ENCODE measurements at places on chromosomes 4 and X.

- no peak for DNase-seq
Observed at GRCh38 chr4:161604516-161605300, 559.1 kb downstream of the FSTL5 start.

DNA sequence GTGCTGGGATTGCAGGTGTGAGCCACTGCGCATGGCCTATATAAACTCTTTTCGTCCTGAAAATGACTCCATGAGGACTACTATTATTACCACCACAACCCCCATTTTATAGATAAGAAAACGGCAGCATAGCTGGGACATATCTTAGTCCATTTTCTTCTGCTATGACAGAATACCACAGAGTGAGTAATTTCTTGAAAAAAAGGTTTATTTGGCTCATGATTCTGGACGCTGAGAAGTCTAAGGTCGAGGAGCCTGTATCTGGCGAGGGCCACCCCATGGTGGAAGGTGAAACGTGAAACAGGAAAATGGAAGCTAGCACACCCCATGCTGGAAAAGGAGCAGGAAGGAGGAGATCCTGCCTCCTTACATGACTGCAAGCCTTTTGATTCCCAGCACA lies 68.9 kb downstream of the SMIM20 start:
- DNase-seq = no peak

GRCh38 chr4:186248643-186249042 lies 17.3 kb upstream of the F11 start:
- no peak for DNase-seq

- no peak for DNase-seq
Observed at GRCh38 chr4:18578307-18578706, 556.8 kb upstream of the LCORL start.

- DNase-seq = no peak
Observed at GRCh38 chr4:97892592-97893266, 250.5 kb downstream of the STPG2 start.

DNA sequence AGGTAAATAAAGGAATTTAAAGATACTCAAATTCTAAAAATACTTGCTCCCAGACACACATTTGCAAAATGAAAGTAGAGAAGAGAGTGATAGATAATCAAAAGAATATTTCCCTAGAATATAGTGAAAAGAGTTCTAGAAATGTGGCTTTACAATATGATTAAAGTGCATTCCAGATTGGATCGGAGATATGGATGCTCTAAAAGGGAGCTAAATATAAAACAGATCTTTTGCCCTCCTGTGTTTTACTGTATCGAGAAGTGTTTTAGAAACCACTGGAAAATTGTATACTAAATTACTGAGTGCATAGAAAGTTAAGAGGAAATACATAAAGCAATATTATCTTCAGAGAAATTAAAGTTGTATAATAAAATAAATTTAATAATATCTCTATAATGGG lies 1392.0 kb downstream of the TECRL start:
- DNase-seq = no peak

DNA sequence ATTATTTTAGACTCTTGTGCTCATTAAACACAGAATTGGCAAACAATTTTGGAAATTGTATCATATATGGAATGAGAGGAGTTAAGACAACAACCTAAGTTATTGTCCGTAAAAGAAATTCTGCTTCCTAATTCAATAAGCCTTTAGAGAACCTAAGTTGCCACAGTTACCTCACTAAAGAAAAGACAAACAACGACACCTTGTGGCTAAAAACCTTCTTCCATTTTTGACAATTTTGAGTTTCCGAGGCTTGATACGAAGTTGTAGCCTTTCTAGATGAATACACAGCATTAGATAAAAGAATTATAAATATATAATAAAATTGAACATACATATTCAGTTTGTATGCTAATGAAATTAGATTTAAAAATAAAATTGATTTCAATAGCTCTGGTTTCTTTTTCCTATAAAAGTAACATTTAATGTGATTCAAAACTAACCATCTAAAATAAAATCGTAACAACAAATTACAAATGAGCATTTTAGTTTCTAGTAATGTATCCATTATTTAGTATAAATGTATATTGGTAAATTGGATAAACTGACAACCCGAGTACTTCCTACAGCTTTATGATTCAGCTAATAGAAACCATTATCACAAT lies 275.1 kb downstream of the GPM6A start:
- DNase-seq = no peak

GRCh38 chrX:87687703-87688102 lies 170.1 kb downstream of the KLHL4 start:
- DNase-seq = no peak

DNA sequence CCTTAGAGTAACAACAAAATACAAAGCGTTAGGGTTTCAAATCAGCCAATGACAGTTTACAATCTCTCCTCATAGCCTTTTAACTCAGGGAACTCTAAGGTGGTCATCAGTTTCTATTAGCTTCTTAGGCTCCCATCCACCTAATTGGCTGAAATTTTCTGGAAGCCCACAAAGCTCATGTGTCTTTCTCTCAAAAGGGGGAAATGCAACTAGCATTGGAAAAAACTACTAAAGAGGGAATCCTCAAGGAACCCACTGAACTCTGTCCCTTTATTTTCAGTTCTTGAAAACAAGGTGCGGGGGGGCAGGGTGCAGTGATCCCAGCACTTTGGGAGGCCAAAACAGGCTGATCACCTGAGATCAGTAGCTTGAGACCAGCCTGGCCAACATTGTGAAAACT lies 56.4 kb downstream of the PDGFC start:
- DNase-seq = no peak

DNA sequence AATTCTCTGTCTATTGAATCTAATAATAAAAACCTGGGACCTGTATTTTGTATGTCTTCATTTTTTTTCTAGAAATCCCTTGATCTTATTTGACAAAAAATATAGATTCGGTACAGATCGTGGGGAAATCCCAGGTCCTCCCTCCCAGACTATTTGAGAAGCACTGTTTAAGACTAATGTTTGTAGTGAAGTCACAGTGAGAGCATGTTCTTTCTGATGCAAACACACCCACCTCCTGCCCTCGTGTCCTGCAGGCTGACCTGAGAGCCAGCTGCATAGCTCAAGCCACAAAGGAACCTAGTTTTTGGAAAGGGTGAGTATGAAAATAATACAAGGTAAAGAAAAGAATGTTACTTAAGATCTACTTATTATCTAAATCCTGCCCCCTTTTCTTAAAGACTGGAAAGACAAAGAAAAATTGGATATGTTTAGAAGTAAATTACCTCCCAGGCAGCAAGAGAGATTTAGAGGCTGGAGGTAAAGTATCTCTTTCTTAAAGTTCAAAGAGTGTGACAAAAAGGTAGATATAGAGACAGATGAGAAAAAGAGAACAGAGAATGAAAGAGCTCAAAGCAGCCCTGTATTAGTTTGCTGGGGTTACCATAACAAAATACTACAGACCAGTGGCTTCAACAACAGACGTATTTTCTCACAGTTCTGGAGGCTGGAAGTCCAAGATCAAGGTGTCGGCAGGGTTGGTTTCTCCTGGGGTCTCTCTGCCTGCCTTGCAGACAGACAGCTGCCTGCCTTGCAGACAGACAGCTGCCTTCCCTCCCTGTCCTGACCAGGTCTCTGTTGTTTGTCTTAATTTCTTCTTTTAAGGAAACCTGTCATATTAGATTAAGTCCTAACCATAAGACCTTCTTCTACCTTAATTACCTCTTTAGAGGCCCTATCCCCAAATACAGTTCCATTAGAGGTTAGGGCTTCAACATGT lies 20.4 kb upstream of the DCTD start:
- no peak for DNase-seq

DNA sequence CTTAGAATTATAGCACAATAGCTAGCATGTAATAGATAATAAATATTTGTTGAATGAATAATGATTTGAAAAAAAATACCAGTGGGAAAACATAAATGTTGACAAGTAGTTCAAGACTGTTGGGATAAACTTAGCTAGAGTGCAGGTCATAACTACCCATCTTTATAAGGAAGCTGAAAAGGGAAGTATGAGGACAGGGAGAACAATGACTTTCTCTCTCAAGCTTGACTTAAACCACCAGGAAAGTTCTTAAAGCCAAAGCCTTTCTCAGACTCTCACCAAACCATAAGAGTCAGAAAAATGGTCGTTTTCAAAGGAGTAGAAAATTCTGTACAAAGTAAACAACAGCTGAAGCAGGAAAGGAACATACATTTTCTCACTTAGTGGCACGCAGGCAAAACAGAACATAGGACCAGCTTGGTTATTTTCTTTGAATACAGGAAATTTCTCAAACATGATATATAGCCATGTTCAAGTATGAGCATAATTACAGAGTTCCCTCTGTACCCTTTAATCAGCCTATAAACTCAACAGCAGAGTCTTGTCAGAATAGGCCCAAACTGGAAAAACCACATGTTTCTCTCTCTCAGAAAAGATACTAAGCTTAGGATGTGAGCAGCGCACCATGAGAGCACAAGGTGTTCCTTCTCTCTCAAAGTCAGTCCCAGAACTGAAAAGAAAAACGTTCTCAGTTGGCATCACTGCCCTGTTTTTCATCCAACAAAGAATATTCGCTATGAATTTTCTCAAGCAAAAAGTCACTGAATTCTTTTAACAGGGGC lies 28.7 kb downstream of the MAPK10 start:
- no peak for DNase-seq

GRCh38 chr4:120761070-120761469 lies 161.5 kb downstream of the PRDM5 start:
- DNase-seq = no peak

DNA sequence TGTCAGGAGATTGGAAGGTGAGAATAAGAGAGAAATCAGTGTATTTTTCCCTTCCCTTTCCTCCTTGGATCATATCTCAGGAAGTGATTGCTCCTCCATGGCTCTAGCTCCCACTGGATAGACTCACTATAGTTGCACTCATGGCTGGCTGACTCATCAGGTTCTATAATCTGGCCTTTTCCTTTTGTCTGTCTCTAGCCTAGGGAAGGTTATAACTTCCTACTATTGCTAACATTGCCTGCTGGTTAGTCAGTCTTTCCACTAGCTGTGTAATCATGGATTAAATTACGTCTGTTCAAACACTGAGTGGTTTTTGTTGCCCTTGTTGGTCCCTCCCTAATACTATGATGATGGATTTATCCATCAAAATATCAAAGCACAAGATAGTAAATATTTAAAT lies 195.5 kb upstream of the VEGFC start:
- DNase-seq = no peak

DNA sequence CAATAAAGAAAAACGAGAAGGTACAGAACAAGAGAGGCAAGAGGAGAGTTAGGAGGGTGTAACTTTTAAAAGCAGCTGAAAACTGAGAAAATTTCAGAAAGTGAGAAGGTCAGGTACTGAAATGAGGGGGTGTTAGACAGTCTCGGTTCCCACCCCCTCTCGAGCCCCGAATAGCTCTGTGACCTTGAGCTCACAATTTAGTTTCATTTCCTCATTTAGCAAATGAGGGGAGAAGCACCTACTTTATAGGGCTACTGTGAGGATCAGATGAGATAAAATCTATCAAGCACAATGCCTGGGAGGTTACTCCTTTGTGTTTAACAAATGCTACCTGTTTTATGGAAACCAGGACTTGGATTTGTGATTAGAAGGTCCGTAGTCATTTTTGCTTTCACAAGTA lies 4.9 kb downstream of the UGT8 start:
- no peak for DNase-seq

GRCh38 chrX:29841750-29842149 lies 373.6 kb upstream of the MAGEB2 start:
- DNase-seq = no peak

- DNase-seq = no peak
Observed at GRCh38 chr4:20612313-20612712, 87.9 kb upstream of the PACRGL start.

DNA sequence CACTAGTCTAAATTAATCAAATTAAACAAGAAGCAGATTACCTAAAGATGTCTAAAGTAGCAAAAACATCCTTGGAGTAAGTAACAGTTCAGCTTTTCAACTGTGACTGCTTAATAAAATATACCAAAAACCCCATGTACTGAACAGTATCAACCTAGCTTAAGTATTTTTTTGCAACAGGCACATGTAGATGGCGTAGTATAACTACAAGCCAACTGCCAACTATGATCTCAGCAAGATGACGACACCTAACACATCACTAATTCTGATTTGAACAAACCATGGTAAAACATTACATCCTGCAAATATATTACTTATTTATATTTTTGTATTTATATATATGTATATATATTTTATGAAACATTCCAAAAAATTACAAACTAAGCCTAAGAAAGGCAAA lies 24.5 kb downstream of the DHX15 start:
- DNase-seq = no peak

DNA sequence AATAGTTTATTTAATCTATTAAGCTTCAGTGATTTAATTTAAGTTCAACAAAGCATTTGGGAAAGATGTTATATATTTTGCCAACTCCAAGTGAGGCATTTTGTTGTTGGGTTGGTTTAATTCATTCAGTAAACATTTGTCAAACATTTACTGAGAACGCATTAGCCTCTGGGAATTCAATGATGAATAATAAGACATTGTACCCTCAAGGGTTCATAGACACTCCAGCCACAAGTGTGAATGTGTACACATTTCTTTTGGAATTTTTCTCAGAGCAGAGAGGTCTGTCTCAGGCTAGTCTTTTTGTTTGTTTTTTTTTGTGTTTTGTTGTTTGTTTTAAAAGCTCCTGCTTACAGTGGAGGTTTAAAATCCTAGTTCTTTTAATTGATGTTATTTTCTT lies 203.9 kb downstream of the SOWAHB start:
- no peak for DNase-seq

DNA sequence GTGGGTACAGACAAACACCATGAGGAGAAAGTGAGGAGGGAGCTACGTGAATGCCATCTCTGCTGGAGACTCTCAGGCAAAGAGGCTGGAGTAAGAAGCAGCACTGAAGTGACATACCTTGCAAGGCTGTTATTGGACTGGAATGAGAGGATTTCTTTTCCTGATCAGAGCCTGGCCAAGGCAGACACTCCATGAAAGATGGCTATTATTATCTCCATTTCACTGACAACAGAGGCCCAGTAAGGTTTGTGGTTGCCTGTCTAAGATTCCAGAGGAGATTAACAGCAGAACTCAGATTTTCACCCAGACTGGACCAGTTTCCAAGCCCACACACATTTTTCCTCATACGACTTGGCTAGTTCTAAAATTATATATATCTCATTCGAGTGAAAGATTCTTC lies 162.0 kb upstream of the EOLA2 start:
- DNase-seq = no peak

- no peak for DNase-seq
Observed at GRCh38 chr4:111453216-111453615, 692.0 kb upstream of the FAM241A start.

DNA sequence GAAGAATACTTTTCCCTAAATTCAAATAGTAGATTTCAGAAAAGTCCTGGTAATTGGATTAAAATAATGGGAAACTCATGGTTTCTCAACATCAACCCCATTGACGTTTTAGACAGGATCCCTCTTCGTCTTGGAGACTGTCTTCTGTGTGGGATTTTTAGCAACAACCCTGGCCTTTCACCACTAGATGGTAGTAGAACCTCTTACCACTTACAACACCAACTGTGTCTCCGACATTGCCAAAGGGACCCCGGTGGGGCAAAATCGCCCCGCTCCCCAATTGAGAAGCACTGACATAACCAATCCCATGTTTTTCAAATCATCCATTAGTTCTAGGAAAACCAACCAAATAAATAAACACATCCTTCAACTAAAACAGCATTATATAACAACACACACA lies 16.9 kb upstream of the ANOS1 start:
- DNase-seq = no peak

- DNase-seq = no peak
Observed at GRCh38 chrX:43589735-43590134, 66.4 kb upstream of the MAOA start.
